ENCODE measurements at places on chromosomes 6 and 20. TPM values are rescaled to one million over a fixed set of nuclear protein-coding genes. Genes with fewer than 3 reads are reported as not detected.

CSTF1 gene
- 17.2 TPM for total RNA-seq

GRCh38 chr6:11685481-11686093, 93.0 kb downstream of the ADTRP start:
- DNase-seq: no peak

DNA sequence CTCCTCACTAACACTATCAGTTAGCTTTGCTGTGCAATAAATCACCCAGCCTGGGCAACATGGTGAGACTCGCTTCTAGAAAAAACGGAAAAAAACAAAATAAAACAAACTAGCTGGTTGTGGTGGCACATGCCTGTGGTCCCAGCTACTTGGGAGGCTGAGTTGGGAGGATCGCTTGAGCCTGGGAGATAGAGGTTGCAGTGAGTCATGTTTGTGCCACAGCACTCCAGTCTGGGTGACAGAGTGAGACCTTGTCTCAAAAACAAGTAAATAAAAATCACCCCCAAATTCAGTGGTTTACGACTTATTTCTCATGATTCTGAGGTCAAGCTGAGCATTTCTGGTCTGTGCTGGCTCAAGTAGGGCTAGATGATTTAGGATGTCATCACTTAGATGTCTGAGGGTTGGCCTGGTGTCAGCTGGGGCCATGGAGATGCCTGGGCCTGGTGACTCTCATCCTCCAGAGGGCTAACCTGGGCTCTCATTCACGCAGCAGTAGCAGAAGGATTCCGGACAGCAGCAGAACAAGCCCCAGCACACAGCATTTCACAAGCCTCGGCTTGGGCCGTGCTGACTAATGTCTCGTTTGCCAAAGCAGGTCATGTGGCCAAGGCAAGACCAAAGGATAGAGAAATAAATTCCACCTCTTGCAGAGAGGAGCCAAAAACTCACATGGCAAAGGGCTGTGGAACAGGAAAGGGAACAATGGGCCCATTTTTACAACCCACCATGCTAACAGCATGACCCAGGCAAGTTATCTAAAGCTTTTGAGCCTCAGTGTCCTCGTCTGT, 32.5 kb downstream of the MGME1 start:
- DNase-seq: peak; percentile 87

DNA sequence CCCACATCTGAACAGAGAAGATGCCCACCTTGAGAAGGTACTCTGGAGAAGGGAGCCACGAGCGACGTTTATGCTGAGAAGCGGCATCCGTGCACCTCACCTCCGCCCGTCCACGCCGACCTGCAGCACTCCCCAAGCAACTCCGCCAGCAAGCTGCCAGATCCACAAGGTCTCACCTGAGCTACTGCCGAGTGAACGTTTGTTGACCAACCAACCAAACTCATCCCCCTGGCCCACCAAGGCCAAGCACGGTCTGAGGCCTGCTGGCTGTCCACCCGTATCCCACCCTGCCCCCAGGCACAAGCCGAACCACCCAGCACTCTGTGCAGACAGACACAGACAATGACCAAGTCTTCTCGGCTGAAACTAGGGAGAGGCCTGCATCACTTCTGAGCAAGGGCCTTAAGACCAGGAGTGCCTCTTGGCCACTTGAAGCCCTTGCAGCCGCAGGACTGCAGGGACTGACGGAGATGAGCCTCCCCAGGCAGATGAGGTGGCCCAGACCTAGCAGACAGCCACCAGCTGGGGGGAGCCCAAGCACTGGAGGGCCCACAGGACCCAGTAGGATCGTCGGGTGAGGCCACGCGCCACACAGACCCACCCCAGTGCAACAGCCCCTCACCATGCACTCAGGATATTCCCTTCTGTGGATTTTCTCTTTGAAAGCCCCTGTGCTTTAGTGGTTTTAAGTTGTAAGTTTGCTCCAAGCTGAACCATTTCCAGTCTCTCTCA, 12.1 kb downstream of the TAF4 start:
- no peak for DNase-seq

DNA sequence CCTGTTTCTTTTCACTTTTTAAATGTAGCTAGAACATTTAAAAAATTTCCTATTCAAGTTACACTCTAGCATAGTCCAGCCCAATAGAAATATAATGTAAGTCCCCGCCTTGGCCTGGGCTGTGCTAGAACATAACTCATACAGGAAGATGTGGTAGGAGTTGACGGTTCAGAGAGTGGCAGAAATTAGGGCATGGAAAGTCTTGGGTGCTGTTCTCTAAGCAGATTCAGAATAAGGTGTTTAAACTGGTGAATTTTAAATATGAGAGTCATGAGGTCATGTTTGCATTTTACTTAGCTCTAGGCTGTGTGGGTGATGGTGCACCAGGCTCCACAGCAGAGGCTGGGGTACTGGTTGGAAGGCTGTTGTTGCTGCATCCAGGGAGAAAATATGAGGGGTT, 256.5 kb downstream of the FARS2 start:
- no peak for DNase-seq
